Caco-2 (cell line): ENCODE measurements at places on chromosomes 6 and 20.

DNA sequence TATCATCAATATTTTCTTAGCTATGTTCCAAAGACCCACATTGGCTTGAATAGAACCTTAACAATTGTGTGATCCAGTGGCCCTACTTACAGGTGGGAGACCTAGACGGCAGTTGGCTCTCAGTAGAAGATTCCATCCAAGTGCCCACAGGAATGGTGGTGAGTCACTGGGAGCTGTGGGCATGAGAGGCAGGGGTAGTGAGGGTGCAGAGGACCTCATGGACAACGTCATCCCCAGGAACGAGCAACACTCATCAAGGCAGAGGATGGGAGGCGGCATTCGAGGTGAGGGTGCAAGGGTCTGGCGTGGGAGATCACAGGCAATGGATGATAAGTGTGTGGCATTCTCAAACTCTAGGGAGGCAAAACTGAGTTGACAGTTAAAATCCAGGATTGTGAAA is 17.5 kb upstream of the SPO11 start:
- no peak for DNase-seq

GRCh38 chr6:148967541-148967956 is 220.7 kb downstream of the UST start:
- DNase-seq: no peak

GRCh38 chr6:84772428-84773132 is 8.2 kb upstream of the TBX18 start:
- DNase-seq: no peak

DNA sequence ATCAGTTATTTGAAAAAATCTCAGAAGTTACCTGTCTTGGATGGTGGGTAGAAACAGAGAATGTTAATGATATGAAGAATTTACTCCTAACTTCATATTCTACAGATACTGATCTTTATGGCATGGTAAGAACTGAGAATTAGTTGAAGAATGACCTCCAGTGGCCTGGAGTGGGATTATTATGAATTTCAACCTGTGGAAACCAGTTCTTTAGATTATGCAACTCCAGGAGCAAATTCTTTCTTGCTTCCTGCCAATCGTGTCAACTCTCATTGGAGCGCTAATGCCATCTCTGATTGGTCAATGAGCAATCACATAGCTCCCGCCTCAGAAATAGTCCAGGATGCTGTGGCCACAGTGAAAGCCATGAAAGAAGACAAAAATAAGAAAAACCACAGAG is 40.6 kb downstream of the LYRM2 start:
- DNase-seq: peak; percentile 78

GRCh38 chr6:148461986-148462577 is 119.4 kb downstream of the SASH1 start:
- no peak for DNase-seq

- no peak for DNase-seq
These were observed 60.1 kb downstream of the MMS22L start for GRCh38 chr6:97222903-97223302.

GRCh38 chr6:84072442-84072997 is 38.9 kb downstream of the MRAP2 start:
- DNase-seq: no peak

- no peak for DNase-seq
These were observed 146 bp downstream of the ZNFX1 start for GRCh38 chr20:49277786-49278035.

GRCh38 chr6:31057426-31058003 is 47.2 kb downstream of the MUC22 start:
- no peak for DNase-seq

GRCh38 chr6:15843226-15843625 is 180.4 kb upstream of the DTNBP1 start:
- DNase-seq: no peak

GRCh38 chr20:4875578-4876067 is 125.7 kb downstream of the SLC23A2 start:
- no peak for DNase-seq

- no peak for DNase-seq
These were observed 8.5 kb downstream of the NRN1 start for GRCh38 chr6:5998236-5998635.

- no peak for DNase-seq
These were observed 1.0 kb downstream of the FILIP1 start for GRCh38 chr6:75492386-75493153.

- DNase-seq: peak; percentile 77
These were observed 69.1 kb upstream of the PBOV1 start for GRCh38 chr6:138287144-138287955.

- no peak for DNase-seq
These were observed 304.4 kb upstream of the PLCB4 start for GRCh38 chr20:8764344-8764962.

DNA sequence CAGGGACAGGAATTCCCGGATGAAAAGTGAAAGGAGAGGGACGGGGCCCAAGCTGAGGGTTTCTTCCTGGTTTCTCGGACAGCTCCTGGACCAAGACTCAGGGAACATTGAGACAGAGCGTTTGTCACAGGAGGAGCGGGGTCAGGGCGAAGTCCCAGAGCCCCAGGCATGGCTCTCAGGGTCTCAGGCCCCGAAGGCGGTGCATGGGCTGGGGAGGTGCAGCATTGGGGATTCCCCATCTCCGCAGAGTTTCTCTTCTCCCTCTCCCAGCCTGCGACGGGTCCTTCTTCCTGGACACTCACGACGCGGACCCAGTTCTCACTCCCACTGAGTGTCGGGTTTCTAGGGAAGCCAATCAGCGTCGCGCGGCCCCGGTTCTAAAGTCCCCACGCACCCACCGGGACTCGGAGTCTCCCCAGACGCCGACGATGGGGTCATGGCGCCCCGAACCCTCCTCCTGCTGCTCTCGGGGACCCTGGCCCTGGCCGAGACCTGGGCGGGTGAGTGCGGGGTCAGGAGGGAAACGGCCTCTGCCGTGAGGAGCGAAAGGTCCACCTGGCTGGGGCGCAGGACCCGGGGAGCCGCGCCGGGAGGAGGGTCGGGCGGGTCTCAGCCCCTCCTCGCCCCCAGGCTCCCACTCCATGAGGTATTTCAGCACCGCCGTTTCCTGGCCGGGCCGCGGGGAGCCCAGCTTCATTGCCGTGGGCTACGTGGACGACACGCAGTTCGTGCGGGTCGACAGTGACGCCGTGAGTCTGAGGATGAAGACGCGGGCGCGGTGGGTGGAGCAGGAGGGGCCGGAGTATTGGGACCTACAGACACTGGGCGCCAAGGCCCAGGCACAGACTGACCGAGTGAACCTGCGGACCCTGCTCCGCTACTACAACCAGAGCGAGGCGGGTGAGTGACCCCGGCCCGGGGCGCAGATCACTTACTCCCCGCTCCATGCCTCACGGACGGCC is 54.6 kb upstream of the POLR1H start:
- DNase-seq: no peak

DNA sequence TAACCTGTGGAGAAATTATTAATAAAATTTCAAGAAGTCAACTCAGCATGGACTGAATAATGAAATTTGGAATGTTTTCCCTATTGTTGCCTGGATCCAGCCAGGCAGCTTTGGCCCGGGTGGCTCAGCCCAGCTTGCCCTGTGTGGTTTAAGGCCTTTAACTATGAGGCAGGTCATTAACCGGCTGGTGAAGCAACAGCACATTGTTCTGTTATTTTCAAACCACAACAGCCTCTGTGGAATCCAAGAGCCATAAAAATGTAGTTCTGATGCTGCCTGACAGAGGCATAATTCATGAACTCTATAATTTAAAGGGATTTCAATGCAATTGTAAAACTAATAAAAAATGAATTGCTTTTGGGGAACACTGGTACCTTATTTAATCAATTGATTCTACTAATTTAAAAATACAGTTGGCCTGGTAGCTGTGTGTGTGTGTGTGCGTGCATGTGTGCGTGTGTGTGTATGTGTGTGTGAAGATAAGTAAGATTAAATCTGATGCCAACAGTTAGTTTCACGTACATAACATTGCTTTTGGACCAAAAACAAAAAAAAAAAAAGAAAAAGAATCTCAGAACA is 117.7 kb downstream of the RPS12 start:
- no peak for DNase-seq

DNA sequence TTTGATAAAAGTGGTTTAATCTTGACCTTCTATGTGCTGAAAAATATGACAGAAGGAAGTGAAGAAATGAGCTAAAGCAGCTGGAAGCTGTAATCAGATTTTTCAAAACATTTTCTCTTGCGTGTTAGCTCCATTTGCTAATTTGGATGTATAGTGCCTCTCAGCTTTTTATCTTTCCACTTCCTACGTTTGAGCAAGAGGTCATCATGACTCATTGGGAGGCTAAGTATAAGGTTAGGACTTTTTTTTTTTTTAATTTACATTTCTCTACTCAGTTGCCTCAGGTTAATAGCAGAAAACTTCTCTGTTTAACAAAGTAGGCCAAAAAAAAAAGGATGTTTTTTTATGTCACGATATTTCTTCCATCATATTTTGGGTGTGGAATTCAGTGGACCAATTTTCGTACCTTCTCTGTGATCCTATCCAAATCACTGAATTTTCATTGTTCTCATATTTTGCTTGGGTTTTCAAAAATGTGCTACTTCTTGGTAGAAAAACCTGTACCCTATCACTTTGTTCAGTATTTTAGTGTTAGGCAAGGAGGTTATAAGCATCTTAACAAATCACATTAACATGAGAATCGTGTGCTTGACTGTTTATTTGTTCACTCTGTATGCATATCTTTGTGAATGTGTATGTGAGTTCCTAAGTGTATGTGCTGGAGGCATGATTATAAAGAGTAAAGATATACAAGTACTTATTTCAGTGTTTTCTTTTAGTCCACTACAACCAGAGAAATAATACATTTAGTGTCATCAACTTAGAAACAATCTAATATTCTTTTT is 1028.3 kb upstream of the EYS start:
- DNase-seq: no peak

GRCh38 chr6:82182756-82183155 is 64.8 kb downstream of the IBTK start:
- DNase-seq: no peak

DNA sequence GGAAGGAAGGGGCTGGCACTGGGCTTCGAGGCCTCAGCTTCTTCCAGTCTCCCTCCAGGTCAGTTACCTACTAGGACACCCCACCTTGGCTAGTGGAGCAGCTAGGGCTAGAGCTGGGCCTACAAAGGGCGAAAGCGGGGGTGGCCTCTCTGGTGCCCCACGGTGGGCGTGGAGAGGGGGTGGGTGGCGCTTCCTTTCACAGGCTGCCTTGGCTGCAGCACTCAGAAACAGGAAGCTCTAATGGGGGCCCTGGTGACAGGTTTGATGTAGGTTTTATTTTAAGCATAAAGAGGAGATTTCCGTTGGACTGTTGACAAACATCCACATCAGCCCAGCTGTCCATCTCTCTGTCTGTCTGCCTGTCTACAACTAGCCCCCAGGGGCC is 13.4 kb downstream of the FAM110A start:
- DNase-seq: no peak

DNA sequence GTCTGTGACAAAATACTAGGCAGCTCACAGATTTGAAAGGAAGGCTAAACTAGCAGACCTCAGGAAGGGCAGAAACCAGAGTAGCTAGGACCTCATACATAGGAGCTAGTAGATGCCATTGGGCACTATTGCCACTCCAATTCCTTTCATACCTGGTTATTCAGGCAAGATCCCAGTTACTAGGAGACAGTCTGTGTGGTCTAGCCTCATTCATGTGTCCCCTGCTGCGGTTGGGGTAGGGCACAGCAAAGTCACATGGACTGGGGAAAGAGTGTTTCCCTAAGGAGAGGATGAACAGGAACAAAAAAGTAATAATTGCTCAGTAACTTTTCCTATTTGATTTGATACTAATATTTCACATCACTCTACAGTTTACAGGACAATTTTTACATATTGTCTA is 204.6 kb upstream of the HEY2 start:
- no peak for DNase-seq

GRCh38 chr20:19376451-19377229 is 164.2 kb downstream of the SLC24A3 start:
- DNase-seq: no peak

DNA sequence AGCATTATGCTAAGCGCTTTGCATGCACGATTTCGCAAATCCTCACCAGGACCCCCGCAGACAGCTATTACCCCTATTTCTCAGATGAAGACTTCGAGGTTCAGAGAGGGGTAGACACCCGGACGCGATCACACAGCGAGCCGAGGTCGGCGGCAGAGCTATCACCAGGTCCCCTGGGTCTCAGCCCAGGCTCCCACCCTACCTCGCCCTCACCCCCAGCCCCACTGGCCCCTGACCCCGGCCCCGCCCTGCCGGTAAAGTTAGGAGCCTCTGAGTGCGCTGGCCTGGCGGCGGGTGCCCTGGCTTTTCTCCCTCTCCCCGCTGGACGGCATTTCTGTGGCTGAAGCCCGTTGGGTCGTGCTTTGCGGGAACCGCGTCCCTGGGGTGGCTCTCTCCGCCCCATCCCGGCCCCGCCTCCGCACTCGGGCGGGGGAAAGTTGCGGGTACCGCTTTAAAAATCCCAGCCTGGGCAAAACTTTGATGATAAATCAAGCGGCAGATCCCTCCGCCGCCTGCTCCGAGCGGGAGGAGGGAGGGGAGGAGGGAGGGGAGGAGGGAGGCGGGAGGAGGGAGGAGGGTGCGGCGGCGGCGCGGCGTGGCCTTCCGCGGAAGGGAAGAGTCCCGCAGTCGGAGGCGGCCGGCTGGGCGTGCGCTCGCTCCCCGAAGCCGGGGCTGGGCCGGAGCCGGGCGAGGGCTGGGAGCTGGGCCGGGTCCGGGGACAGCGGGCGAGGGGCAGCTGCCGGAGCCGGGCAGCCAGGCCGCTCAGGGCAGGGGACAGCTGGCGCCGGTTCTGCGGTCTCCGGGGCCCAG is at the start of gene VSTM2L:
Gene VSTM2L, plus strand, starts transcription at position 624 of the 810 bp plus-strand sequence. CDS start 224 bp downstream, outside the sequence.
- DNase-seq: peak; percentile 39
